ENCODE measurements at places on chromosomes 16 and 17.

DNA sequence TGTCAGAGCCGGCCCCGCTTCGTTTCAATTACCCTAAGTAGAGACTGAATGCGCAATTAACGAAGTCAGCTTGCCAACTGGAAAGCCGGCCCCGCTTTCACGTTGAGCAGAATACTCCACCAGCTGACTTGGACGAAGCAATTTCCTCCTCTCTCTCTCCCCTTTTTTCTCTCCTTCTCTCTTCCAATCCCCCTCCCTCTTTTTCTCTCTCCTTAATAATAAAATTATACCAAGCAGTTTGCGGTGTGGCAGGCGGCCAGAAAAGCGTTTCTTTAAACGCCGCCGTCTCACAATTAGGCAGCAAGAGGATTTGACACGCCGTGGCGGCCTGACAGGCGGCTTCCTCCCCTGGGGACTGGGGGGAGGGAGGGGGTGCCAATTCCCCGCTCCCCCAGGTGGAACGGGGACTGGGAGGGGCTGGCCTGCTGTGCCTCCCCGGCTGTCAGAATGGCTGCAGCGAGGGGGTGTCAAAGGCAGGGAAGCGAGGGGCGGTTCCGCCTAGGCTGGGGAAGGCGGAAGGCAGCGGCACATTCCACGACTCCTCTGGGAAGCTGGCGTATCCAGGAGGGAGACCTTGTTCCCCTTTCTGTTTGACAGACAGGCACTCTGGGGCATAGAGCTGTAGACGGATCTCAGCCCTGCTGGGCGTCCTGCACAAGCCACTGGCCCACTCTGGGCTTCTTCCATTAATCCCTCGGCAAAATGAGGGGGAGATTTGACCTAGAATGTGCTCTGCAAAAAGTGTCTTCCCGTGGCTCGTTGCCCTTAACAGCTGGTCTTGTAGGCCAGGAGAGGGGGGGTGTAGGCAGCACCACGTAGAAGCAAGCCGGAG, 52.7 kb downstream of the SREBF1 start:
- peak; percentile 82 for DNase-seq

- DNase-seq = no peak
Observed at GRCh38 chr17:79024901-79025737, 1.1 kb downstream of the C1QTNF1 start.

- no peak for DNase-seq
Observed at GRCh38 chr17:63495491-63495890, 18.6 kb downstream of the ACE start.

DNA sequence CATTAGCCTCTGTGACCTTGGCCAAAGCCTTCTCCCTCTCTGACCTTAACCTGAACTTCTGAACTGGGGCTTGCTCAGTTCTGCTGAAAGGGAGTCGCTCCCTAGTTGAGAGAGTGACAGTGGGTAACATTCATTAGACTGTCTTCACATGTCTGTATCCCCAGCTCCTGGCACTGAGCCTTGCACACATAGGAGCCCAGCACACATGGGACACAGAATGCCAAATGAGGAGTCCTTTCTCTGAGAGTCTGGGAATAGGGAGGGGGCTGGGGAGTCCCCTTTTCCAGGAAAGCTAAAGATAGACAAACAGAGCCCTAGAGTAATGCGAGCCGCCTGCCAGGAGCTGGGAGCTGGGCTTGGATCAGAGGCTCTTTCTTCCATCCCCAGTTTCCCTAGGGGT, 2.5 kb downstream of the TAC4 start:
- DNase-seq = no peak

DNA sequence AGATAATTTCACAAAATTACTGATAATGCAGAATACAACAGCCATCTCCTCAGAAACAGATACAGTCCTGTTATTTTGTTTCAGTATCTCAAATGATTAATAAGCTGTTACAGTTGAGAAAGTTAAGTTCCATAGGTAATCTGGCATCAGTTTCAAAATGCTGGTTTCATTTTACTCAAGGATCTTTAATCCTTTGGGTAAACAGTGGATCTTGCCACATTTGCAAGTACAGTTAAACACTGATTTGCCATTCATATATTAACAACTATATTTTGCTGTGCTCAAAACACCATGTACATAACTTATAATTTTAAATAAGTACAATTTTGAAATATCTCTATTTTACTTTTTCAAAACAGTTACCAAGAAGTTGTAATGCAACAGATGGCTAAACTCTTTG, 31.2 kb downstream of the RPGRIP1L start:
- DNase-seq = no peak

GRCh38 chr17:38685491-38685890, 10.7 kb upstream of the EPOP start:
- no peak for DNase-seq

- no peak for DNase-seq
Observed at GRCh38 chr17:83201206-83202001, 122.0 kb downstream of the METRNL start.

DNA sequence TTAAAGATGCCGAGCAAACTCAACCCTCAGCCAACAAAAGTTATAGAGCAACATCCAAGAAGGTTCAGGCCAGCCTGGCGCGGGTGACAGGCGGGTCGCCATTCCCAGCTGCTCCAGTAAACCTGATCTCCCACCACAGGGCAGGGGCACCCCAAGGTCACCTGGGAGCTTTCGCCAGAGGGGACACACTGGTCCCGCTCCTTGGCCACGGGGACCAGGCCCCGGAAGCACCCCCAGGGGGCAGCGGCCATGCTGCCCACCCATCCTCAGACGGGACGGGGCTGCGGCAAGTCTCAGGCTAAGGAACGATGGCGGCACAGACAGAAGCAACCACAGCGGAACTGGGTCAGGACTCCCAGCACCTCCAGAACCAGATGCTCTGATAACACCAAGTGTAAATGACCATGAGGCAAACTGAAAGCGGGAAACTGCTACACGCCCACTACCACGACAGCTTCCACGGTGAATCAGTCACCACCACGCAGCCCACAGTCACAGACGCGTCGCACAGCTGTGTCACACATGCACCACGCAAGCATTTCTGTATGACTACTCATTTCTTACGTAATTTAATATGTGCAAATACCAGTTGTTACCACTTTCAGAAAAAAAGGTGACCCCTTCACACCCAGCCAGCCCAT, 14.1 kb upstream of the CCDC154 start:
- DNase-seq = no peak

DNA sequence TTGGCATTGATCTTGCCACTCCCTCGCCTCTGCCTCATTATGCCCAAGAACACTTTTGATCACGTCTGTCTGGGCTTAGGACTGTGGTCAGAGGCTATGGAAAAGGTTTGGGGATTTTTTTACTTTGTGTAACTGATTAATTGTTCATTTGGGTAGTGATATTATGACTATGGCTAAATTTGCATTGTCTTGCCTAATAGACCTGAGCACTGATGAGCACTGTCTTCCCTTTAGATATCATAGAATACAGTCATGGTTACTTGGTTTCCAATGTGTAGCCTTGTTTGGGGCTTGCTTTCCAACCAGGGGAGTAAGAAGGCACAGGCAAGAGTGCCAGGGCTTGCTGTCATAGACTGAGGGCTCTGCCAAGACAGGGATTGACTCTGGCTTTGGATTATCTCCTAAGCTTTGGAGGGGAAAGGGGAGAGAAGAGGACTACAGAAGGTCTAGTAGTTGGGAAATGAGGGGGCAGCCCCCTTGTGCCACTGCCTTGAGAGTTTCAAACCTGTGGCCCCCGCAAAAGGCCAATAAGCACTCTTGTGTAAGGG, 13.7 kb downstream of the LIMD2 start:
- DNase-seq = no peak

- DNase-seq = no peak
Observed at GRCh38 chr17:69704935-69705334, 290.4 kb downstream of the MAP2K6 start.

- no peak for DNase-seq
Observed at GRCh38 chr16:31331141-31331764, 23.7 kb upstream of the ITGAX start.

- peak; percentile 89 for DNase-seq
Observed at GRCh38 chr17:82018152-82018988, 4.3 kb downstream of the CENPX start.

GRCh38 chr17:66829883-66830282, 5.0 kb upstream of the CACNG5 start:
- DNase-seq = no peak
